ENCODE measurements at places on chromosomes 2 and 18.

GRCh38 chr2:152086231-152086630 is 12.6 kb downstream of the CACNB4 start:
- no peak for DNase-seq

- DNase-seq: no peak
Measured at GRCh38 chr18:13501891-13502290, 224.5 kb downstream of the FAM210A start.

- no peak for DNase-seq
Measured at GRCh38 chr2:21277068-21278056, 153.6 kb downstream of the TDRD15 start.

- DNase-seq: no peak
Measured at GRCh38 chr18:28422577-28422976, 245.6 kb upstream of the CDH2 start.
